ENCODE measurements at places on chromosomes 5 and 9. TPM values are rescaled to one million over a fixed set of nuclear protein-coding genes. Genes with fewer than 3 reads are reported as not detected.

PCDHAC1 gene
- 0.05 TPM for total RNA-seq

ADAMTS13 gene
- total RNA-seq, result 0.94 TPM

RPS14 gene
- 3,141 TPM for total RNA-seq

LCN1 gene
- total RNA-seq, result 0.19 TPM

DNA sequence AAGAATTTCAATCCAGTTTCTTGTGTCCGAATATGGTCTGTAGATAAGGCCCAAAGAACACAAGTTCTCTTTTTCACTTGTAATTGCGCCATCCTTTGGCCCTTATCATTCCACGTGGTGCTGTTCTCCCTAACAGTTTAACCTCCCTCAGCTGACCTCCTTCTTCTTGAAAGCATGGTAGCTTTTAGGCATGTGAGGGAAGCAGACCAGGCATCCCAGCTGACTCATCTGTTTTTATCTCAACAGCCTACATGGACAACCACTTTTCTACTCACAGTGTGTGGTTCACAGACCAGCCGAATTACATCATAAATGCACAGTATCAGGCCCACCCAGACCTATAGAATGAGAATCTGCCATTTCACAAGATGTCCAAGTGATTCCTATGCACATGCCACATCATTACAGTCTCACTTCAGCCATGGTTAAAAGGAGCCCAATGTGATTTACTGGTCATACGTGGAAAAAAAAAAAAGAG, 26.9 kb upstream of the PLIN2 start:
- no peaks in the 10 kb centered on the region for H3K27me3 ChIP-seq
- H3K27ac ChIP-seq, result no peak overlapping the region
- H3K4me3 ChIP-seq, result no peak overlapping the region

- H3K27me3 ChIP-seq, result no peaks in the 10 kb centered on the region
- H3K27ac ChIP-seq, result no peak overlapping the region
- no peaks in the 10 kb centered on the region for H3K4me1 ChIP-seq
- H3K36me3 ChIP-seq, result no peaks in the 10 kb centered on the region
Measured at GRCh38 chr9:16516891-16517290, 353.6 kb downstream of the BNC2 start.

GRCh38 chr5:171578049-171578828, 158.8 kb downstream of the FGF18 start:
- H3K4me1 ChIP-seq, result no peaks in the 10 kb centered on the region
- H3K36me3 ChIP-seq, result no peaks in the 10 kb centered on the region
- H3K27me3 ChIP-seq, result no peaks in the 10 kb centered on the region
- H3K27ac ChIP-seq, result no peak overlapping the region

GRCh38 chr5:4540375-4541173, 599.6 kb upstream of the ADAMTS16 start:
- no peaks in the 10 kb centered on the region for H3K4me1 ChIP-seq
- H3K4me3 ChIP-seq, result no peak overlapping the region
- H3K27ac ChIP-seq, result no peak overlapping the region
- no peaks in the 10 kb centered on the region for H3K36me3 ChIP-seq

DNA sequence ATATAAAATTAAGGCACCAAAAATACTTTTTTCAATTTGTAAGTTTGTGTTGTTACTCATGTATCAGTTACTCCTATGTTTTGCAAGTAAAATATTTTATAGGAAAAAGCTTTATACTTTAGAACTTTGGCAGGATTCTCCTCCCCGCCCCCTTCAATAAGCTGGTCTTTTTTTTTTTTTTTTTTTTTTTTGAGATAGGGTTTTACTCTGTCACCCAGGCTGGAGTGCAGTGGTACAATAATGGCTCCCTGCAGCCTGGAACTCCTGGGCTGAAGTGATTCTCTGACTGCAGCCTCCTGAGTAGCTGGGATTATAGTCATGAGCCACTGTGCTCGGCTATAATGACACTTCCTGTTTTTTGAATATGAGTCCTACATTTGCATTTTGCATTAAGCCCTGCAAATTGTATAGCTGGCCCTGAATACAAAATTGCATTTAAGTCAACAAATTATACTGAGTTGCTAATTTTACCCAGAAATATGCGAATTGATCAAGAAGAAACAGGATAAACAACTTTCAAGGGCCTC, 192.9 kb downstream of the PIK3R1 start:
- peaks cover 12% of the 10 kb centered on the region for H3K4me1 ChIP-seq
- no peak overlapping the region for H3K4me3 ChIP-seq
- H3K27me3 ChIP-seq, result no peaks in the 10 kb centered on the region
- H3K27ac ChIP-seq, result no peak overlapping the region
- no peaks in the 10 kb centered on the region for H3K36me3 ChIP-seq
- DNase-seq, result no peak

- no peak overlapping the region for H3K27ac ChIP-seq
- no peak overlapping the region for H3K4me3 ChIP-seq
- no peaks in the 10 kb centered on the region for H3K36me3 ChIP-seq
- DNase-seq, result no peak
- H3K27me3 ChIP-seq, result no peaks in the 10 kb centered on the region
- no peaks in the 10 kb centered on the region for H3K4me1 ChIP-seq
Measured at GRCh38 chr9:21747175-21747574, 55.3 kb upstream of the MTAP start.

Measured in thymus (tissue), 14 donors.